CD4-positive, alpha-beta T cell treated with Interleukin-17A for 1 hour (primary cell): ENCODE measurements at places on chromosomes 7 and 10.

- no peak for DNase-seq
These were observed 195.6 kb downstream of the SKAP2 start for GRCh38 chr7:26668821-26669220.

DNA sequence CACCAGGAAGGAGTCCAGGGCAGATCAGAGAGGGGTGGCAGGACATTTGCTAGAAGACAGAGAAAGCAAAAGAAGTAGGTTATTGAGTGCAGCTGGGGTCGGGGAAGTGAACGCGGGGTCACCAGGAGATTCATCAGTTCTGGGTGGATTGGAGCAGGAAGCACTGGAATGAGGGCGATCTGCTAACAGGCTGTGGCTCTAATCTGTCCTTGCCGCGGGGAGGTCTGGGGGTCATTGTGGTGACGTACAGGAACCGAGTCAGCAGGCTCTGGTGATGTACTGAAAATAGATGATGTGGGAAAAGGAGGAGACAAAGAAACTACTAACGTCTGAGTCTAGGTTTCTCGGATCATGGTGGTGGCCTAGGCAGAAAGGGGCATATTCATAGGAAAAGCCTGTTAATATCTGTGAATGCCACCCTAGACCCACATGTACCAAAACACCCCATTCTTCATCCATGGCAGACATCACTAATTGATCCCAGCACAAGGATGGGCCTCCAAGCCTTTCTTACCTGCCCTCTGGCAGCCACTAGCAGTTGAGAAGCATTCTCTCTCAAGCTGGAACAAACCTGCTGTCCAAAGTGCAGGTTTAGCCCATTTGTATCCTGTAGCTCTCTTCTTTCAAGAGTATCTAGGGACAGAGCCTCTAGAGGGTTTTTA is 134.5 kb downstream of the C10orf105 start:
- no peak for DNase-seq

- DNase-seq: no peak
These were observed 119.3 kb upstream of the PTN start for GRCh38 chr7:137462847-137463246.

DNA sequence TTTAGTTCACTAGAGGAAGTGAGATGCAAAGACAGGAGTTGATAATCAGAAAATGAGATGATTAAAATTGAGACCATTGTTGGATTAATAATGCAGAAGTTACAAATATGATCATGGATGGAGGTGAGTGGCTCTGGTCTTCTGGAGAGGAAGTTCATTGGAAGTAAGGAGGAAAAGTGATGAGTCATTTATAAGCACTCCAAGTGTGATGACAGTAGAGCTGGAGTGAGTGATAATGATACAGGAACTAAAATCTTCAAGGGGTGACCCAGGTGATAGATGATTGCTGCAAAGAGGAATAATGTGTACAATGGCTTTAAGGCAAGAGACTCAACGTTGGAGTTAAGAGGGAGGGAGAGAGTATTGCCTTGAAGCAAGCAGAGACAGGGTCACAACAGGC is 20.7 kb downstream of the ZNF32 start:
- no peak for DNase-seq

- DNase-seq: no peak
These were observed 17.5 kb upstream of the RET start for GRCh38 chr10:43059336-43059720.

GRCh38 chr7:5302577-5302976 is 19.8 kb downstream of the SLC29A4 start:
- DNase-seq: no peak

GRCh38 chr10:60958892-60959601 is 15.1 kb upstream of the RHOBTB1 start:
- no peak for DNase-seq

DNA sequence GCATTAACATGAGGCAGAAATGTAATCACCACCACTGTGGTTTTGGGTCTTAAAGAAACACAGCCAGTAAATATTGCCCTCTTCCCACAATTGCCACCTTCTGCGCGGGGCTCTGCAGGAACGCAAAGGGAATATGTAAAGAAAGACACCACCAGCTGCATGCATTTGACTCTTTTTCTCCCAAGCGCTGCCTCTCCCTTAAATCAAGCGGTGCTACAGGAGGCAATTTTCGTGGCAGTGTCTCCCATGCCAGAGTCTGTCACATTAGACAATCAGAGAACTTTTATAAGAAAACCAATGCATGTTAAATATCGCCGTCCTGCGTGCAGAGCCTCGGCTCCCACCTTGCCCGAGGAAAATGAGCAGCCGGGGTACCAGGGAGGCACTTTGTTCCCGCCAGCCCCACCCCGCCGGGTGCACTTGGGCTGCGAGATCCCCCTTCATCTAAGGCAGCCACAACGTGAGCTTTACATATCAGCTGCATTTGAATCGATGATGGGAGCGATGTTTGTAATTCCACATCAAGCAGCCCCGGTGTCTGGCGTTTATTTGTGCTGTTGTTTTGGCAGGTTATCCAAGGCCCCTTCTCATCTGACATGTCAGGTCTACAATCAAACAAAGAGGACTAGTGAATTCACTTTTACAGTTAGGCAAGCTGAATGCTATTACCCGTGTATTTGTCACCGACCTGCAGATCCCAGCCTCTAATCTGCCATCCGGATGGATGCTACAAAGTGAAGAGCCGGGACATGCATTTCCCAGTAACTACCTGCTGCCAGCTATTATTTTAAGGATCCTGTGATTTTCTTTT is 72.3 kb upstream of the MGMT start:
- no peak for DNase-seq

DNA sequence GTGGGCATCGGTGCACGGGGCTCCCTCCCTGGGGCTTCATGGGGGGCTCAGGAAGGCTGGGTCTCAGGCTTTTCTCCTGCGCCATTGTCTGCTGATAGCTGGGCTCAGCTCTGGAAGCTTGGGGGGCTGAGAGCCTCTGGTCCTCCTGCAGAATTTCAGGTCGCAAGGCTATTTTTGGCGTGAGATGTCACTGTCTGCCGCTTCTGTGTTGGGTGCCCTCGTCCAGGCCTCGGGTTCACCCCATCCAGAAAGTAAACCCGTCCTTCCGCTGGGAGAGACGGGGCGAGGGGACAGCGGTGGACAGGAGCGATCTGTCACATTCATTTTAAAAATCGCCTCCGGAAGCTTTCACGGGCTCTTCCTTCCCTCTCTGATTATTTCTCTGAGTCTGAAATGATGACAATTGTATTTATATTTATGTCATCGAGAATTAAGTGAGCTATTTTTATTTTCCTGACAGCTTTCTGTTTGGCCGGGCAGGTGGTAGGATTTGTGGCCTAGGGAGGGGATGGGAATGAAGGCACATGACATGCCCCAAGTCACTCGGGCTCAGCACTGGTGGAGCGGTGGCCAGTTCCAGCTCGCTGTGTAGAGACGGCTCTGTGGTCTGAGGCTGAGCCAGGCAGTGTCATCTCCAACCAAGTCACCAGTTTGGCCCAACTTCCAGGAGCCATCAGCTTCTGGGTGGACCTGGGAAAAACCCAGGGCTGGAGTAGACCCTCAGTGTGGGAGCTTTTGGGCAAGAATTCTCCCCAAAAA is 40.7 kb upstream of the AP5Z1 start:
- DNase-seq: no peak

- DNase-seq: no peak
These were observed 70.2 kb upstream of the FERD3L start for GRCh38 chr7:19215412-19215811.

DNA sequence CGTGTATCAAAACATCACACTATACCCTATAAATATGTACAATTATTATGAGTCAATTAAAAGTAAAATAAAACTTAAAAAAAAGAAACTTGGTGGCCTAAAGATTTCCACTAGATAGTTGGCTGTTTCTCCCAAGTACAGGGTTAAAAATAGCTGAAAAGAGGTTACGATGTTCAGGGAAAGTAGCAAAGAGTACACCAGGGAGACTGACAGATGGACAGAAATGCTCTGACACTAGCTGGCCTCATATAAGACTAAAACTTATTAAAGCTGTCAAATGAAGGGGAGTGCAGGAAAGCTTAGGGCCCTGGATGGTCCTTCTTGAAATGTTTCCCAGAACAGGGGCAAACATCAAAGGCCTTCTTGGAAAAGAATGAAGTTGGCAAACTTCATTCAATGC is 51.3 kb downstream of the TCAF1 start:
- no peak for DNase-seq

- no peak for DNase-seq
These were observed 20.6 kb downstream of the DYNC2I1 start for GRCh38 chr7:158876984-158877383.
